Activated T-helper 17 cell treated with anti-CD3 and anti-CD28 coated beads, Interleukin-2, amount 50 U/mL, for 72 hours (primary cell): ENCODE measurements at places on chromosomes 2 and 18.

DNA sequence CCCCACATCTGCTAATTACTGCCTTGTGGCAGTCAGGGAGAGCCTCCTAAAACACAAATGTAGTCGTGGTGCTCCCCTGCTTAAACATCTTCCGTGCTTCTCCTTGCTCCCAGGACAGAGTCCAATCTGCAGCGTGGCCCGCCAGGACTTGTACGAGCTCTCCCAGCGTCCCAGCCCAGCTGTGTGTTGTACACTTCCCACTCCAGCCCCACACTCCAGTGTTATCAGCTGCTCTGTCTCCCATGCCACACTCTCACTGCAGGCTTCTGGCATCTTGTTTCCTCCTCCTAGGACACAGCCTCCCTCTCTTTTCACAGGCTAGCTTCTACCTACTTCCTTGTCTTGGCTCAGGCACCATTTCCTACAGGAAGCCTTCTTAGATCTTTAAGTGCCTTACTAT, 199.4 kb downstream of the ALPK2 start:
- ATAC-seq, result no peak

DNA sequence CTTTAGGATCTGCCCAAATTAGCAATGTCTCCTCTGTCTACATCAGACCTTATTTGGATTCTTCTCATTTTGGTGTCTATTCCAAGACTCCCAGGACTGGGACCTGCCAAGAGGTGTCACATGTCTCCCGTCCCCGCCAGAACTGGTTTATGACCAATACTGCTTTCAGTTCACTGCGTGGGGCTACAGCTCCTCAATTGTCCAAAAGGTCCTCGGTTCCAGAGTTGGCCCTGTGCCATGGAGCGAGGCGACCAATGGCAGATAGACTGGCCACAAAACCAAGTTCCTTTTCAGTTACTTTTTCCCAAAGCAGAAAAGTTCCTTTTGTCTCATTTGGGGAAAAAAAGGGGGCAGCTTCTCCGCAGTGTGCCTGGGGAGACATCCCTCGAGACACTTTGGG, 144.1 kb upstream of the ZNF236 start:
- no peak for ATAC-seq

GRCh38 chr18:64202863-64203262, 54.0 kb upstream of the LINC00305 start:
- no peak for ATAC-seq

DNA sequence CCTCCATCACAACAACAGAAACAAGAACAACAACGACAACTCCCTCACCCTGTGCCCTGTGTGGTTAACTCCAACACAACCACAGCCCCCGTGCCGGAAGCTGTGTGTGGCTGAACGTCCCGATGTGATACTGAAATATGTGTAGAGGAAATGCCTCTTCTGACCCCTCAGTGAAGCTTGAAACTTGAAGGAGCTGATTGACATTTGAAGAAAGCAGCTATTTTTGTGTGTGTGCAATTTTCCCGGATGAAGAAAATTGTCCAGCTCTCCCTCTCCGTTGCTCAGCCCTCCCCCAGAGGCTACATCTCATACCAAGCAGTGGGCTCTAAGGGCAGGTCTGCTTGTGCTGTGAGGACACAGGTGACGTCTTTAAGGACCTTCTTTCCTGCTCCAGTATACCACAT, 173.8 kb downstream of the ICOS start:
- peak; percentile 53 for ATAC-seq

DNA sequence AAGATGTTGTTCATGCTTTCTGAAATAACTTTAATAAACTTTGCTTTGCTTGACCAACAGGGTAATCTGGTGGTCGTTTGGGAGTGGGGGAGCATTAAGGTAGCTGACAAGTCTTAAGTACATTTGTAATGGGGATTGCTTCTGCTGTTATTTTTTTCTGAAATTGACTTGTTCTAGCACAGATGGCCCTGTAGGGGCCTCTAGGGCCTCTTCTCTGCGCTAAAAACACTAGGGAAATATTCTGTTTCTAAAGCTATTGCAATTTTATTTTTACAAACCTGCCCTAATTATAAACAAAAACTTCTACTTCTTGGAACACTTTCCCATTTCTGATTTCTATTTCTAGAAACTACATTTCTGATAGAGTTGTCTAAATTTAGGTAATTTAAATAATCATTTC, 191.3 kb upstream of the KCNJ3 start:
- no peak for ATAC-seq

GRCh38 chr2:182548031-182548950, 121.5 kb upstream of the PDE1A start:
- ATAC-seq, result no peak

DNA sequence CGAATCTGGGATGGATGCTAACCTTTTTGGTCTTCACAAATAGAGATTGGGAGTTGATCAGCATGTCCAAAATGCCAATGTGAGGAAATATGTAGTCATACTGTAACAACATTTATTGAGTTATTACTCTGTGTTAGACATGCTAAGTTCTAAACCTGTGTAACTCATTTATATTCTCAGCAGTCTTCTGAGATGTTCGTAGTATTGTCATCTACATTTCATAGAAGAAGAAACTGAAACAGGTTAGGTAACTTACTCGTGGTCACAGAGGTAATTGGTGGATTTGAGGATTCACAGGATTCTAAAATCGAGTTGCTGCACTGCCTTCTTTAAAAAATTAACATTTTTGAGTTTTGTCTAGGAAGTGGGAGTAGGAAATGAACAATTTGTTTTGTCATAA, 162.1 kb downstream of the UBE2E3 start:
- ATAC-seq, result peak; percentile 89
